ENCODE measurements at places on chromosomes 16 and 17.

- no peak for DNase-seq
Measured at GRCh38 chr16:5891296-5891695, 793.7 kb upstream of the EEF2KMT start.

- DNase-seq = no peak
Measured at GRCh38 chr17:44754276-44754675, 4.5 kb upstream of the ADAM11 start.

DNA sequence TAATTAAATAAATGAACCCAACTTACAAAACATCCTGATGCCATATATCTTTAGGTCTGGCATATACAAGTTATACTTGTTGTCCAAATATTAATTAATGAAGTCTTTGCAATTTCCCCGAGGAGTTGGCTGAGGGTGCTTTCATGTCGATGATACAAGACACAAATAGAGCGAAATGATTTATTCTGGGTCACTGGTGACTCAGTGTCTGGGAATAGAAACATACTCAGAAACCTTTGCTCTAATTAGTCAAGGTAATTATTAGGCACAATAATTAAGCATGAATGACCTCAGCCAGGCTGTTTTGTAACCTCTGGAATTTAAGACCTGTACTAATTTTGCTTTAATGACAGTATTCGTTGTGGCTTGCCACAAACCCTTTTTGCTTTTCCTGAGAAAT lies 37.0 kb upstream of the HAPSTR1 start:
- peak; percentile 50 for DNase-seq

DNA sequence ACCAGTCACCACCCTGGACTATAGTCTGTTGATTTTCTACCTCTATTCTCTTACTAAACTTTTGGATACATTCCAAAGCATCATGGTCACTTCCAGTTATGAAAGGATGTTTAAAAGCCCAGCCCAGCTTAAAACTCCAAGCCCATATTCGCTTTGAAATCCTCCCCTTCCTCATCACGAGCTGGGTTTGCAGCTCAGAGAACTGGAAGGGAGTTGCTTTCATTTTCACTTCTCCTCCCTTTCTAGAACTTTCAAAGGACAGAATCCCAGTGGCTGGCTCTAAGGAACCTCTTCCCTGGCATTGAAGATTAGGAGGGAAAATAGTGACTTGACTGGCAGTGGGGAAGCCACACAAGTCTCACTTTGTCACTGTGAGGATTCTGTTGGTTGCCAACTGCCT lies 100.1 kb upstream of the DYNLRB2 start:
- no peak for DNase-seq

GRCh38 chr16:84246679-84247077 lies 6.9 kb upstream of the KCNG4 start:
- no peak for DNase-seq

- no peak for DNase-seq
Measured at GRCh38 chr16:11564046-11564926, 22.4 kb downstream of the LITAF start.

- DNase-seq = peak; percentile 24
Measured at GRCh38 chr17:601244-601925, 113.3 kb downstream of the VPS53 start.

DNA sequence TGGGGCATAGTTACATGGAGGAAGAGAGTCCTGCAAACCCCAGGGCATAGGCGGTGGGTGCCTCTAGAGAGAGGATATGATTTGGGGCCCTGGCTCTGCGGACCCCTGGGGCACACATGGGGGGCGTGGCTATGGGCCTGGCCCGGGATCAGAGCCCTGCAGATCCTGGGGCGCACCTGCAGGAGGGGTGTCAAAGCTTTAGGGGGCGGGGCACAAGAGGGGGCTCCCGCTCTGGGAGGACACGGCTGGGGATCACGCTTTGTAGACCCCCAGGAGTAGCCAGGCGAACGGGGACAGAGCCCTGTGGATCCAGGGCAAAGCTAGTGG lies 497 bp downstream of the BCL7C start:
- no peak for DNase-seq

GRCh38 chr17:41363881-41364280 lies 5.7 kb downstream of the KRT33B start:
- no peak for DNase-seq

GRCh38 chr17:40697297-40697696 lies 6.3 kb downstream of the KRT24 start:
- no peak for DNase-seq

GRCh38 chr16:57661936-57662906 lies 5.9 kb upstream of the ADGRG3 start:
- DNase-seq = no peak

- DNase-seq = no peak
Measured at GRCh38 chr17:62206550-62206949, 141.5 kb upstream of the MED13 start.

DNA sequence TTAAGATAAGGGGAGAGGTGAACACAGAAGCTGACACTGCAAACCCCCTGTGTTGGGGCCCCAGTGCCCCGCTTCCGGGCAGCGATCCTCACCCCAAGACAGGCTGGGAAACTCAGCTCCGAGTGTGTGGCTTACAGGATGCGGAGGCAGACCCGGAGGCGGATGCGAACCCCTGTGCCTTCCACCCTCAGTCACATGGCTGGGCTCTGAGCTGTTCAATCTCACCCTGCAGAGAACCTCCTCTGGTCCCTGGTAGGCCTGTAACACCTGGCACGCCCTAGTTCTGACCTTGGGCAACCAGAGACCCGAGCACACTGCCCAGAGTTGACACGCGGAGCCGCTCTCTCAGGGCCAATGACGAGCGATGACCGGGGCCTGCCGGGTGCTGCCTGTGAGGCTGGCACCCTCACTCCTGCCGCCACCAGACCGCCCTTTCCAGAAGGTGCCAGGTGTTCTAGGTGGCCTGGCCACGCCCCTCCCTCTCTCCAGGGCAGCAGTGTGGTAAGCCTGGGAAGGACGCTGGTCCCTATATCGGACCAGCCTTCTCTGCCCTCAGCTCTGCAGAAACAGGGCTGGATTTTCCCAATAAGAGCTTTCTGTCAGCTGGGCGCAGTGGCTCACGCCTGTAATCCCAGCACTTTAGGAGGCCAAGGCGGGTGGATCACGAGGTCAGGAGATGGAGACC lies 23.3 kb downstream of the MEAK7 start:
- no peak for DNase-seq

GRCh38 chr17:17398188-17398942 lies 78.4 kb upstream of the MED9 start:
- peak; percentile 86 for DNase-seq

DNA sequence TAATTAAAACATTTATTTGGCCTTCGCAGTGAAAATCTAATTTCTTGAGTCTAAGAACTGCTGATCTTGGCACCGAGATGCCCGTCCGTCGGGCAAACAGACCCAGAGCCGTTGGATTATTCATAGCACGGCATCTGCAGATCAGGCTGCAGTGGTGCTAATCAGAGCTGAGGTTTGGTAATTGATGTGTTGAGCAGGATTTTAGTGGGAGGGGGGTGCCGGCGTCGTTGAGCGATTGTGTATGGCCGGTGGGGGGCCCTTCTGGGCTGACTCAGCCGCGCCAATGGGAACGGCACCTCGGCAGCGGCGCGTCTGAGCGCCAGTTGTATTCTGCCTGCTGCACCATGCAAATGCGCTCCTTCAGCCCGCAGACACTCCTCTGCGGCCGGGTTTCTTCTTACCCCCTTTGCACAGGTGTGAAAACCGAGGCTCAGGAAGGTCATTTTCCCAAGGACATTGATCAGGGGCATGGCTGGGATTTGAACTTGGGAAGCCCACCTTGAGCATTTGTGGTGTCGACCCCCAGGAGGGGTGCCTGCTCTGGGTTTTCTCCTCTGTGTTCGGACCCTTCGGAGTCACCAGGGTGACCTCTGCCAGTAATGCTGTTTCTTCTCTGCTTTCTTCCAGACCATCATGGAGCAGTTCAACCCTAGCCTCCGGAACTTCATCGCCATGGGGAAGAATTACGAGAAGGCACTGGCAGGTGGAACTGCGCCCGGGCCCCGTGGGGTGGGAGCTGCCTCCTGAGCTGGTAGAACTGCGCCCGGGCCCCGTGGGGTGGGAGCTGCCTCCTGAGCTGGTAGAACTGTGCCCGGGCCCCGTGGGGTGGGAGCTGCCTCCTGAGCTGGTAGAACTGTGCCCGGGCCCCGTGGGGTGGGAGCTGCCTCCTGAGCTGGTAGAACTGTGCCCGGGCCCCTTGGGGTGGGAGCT lies 18.4 kb downstream of the BAIAP2 start:
- DNase-seq = no peak

- DNase-seq = peak; percentile 53
Measured at GRCh38 chr17:42475835-42476234, 17.2 kb downstream of the ATP6V0A1 start.

DNA sequence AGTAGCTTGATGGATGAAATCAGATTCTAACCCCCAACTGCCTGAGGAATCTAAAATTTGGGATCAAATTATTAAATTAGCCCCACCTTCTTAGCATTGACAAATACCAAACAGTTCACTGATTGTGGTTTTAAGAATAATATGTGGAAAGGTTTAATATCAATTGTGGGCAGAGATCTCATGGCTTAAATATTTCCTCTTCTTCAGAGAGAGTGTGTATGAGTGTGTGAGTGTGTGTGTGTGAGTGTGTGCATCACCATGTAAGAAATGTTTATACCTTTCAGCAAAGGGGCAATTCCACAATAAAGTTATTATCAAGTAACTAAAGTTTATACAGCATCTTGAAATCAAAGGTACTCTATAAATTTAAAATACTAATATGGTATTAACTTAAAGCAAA lies 3.2 kb downstream of the SMURF2 start:
- DNase-seq = peak; percentile 69

- DNase-seq = no peak
Measured at GRCh38 chr16:72740347-72740746, 307.6 kb downstream of the ZFHX3 start.

DNA sequence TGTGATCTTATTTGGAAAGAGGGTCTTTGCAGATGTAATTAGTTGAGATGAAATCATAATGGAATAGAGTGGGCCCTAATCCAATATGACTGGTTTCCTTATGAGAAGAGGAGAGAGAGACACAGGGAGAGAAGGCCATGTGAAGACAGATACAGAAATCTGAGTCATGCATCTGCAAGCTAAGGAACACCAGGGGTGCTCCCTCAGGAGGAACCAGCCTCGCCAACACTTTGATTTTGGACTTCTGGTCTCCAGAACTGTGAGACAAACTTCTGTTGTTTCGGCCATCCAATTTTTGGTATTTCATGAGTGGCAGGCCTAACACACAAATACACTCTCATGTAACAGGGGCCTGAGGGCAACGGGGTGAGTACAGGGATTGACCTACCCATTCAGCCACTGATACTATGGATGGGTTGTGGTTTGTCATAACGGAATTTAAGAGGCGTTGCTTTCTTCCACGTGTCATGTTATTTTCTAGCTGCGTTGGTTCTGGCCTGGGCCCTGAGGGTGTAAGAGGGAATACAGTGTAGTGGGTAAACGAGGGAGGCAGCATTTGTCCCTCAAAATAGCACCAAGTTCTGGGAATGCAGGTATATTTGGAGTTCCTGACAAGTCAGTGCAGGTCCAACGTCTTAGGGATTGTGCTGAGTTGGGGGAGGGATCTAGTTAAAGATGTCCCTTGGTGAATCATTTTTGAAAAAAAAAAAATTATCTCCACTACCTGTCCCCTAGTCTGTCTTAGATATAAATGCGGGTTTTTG lies 17.7 kb downstream of the PLCG2 start:
- DNase-seq = no peak

DNA sequence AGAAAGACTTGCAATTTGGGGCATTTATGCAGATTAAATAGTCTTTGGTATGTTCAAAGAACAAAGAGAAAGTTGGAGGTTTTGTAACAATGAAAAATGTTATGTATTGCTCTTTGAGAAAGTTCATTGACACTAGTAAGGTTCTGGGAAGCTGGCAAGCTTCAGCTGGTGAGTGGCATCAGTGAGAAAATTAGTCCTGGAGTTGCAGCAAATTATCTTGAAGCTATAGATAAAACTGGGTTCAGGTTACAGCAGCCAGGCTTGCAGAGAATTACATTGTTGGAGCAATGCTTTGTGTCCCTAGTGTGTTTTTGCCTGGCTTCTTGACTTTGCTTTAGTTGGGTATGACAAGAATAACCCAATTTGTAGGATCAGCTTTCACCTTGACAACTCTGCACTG lies 221.2 kb downstream of the CDH13 start:
- no peak for DNase-seq

DNA sequence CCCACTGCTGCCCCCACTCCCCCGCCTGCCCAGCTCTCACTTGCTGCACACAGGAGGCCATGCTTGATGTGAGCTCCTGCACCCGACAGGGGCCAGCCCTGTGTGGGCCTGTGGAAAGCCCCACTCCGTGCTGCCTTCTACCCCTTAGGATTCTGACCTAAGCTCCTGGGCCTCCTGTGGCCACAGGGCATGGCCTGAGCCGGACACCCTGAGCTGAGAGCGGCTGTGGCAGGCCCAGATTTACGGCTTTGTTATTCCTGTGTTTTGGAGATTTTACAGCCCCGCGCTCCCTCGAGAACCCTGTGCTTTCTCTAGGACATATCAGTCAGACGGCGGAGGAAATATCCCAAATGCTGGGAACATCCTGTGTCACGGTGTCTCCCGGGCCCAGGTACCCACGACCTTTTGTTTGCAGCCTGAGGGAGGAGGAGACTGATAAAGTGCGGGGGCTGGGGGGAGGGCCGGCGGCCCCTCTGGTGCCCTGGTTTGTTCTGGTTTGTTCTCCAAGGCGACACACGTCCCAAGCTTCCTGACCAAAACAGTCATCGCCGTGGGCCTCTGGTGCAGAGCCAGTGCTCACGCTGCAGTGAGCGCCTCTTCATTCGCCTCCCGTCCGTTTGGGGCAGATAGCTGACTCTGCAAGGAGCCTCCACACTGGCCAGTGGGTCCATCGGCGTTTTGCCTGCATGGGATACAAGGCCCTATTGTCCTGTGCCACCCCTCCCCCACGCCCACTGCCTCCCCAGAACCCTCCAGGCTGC lies 363.4 kb downstream of the C16orf95 start:
- no peak for DNase-seq

GRCh38 chr17:17924857-17925250 lies 47.3 kb downstream of the TOM1L2 start:
- no peak for DNase-seq

All from fibroblast of mammary gland (primary cell).